ENCODE measurements at places on chromosomes 2 and 18.

DNA sequence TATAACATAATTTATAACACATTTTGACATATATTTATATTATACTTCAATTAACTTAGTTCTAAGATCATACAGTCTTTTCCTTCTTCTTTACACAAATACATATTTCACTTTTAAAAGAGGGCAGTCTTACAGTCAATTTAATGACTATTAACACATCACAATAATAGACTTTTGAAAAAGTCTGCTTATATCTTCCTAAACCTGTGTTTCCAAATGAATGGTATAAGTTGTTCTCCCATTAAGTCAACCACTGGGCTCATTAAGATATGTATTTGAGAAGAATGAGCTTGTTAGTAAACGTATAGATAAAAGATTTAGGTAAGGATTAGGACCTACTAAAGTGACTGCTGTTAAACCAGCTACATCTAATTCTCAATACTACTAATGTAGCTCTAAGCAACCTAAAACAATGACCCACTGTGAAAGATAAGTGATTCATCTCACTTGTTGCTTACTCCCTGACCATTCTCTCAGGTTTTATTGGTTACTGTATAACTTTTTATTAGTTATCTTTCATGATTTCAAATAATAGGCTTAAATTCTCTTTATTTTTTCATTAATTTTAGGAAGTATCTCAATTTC, 27.0 kb downstream of the SLC40A1 start:
- no peak for DNase-seq

DNA sequence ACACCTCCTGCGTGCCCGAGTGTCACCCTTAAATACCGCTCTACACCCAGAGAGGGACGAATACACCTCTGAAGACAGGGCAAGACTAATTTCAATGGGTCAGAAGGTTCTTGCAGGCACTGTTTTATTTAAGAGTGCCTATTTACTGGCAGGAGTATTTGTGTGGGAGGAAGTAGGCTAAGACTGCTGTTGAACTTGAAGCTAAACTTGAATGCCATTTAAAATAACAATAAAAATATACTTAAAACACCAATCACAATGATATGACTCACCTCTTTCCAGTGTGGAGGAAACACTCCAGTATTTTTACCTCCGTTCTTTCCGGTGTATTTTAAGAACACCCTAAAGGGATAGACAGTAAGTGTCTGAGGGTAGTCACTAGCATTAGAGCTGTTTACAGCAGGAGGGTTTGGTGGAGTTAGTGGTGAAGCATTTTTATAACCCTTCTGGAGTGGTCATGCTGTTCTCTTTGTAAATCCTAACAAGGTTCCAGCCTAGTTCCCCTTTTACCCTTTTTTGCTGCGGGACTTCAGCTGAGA, 9.6 kb upstream of the HOXD1 start:
- DNase-seq: no peak

GRCh38 chr2:105777506-105778055, 32.9 kb downstream of the NCK2 start:
- DNase-seq: no peak

- no peak for DNase-seq
Observed at GRCh38 chr2:200635251-200635650, 49.4 kb downstream of the AOX1 start.

GRCh38 chr2:17877811-17878280, 621 bp upstream of the KCNS3 start:
- DNase-seq: peak; percentile 17

DNA sequence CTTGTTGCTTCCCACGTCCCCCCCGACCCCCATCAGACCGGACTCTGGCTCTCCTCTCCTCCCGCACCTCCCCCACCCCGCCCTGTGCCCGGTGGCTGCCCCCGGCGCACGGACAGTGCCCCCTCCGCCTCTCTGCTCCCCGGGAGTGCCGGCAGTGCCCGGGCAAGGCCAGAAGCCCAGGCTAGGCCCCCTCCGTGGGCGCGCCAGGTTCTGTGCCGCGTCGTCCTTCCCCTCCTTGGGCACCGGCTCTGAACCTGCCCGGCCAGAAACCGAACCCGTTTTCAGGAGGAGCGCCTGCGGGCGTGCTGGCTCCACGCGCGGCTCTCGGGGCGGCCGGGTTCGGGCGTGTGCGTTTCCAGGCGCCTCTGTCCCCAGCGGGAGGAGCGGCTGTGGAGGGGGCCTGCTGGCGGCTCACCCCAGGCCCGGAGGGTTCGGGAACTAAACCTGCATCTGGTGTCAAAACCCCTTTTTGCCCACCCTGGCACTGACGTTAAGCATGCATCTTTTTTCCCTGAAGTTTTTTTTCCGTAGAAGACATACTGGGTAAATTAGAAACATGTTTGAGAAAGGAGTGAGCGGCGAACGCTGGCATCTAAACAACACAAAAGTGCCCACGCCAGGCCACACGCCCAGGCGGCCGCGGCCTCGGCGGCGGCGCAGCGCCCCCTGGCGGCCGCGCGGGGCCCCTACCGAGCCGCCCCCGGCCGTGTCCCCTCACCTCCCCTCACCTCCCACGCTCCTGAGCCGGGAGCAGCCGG, 123.9 kb upstream of the SLC1A4 start:
- peak; percentile 69 for DNase-seq

GRCh38 chr18:3916082-3916481, 466.1 kb downstream of the TGIF1 start:
- DNase-seq: no peak

- DNase-seq: no peak
Observed at GRCh38 chr18:3135536-3135935, 84.2 kb downstream of the MYOM1 start.

- no peak for DNase-seq
Observed at GRCh38 chr2:142533177-142533576, 344.3 kb upstream of the KYNU start.

GRCh38 chr18:35029770-35030169, 11.4 kb upstream of the MAPRE2 start:
- peak; percentile 54 for DNase-seq

DNA sequence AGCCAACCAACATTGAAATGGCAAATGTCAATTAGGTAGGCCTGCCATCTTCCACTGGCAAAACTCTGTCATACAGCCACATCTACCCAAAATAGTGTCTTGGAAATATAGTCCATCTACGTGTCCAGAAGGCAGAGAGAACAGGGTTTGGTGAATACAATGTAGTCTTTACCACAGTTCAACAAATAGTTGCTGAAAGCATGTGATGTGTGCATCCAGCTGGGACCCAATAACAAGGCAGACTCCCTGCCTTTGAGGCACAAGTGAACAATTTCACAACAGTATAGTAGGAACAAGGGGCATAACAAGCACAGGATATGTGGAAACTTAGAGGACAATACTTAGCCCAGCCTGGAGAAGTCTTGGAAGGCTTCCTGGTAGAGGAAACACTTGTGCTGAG, 72.6 kb downstream of the EVA1A start:
- no peak for DNase-seq

DNA sequence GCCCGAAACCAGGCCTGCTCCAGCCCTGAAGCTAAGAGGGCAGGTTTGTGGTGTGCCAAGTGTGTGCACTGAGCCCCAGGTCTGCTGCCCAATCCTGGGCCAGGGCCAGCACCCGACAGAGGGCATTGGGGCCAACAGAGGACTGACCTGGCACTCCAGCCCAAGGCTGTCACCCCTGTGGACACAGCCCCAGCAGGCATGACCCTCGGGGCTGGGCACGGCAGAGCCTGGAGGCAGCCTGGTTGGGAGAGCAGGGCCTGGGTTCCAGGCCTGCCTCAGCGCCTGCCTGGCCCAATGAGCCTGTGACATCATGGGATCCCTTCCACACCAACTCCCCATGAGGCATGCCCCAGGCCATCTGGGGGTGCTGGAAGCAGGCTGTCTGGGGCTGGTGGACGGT, 10.8 kb upstream of the SNED1 start:
- no peak for DNase-seq

DNA sequence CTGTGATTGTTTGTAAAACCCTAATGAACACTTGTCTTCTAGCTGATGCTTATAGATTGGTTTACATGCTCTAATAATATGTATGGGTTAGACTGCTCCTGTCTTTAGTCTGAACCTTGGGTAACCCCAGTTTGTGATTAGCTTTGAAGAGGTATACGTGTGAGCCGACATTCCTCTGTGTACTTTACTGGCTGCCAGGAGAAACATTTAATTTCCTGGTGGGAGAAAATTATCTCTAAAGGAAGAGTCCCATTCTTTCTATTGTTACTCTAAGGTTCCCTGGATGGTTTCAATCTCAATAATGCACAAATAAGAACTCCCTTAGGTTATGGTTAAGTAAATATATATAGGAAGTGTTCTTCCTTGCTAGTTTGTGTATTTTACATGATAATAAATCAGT, 143.6 kb upstream of the ZSWIM2 start:
- no peak for DNase-seq

- DNase-seq: peak; percentile 78
Observed at GRCh38 chr2:26144953-26145680, 27.8 kb upstream of the GAREM2 start.

GRCh38 chr2:195602687-195603086, 54.3 kb upstream of the SLC39A10 start:
- no peak for DNase-seq

- no peak for DNase-seq
Observed at GRCh38 chr2:218282173-218282991, 9.9 kb downstream of the TMBIM1 start.

- no peak for DNase-seq
Observed at GRCh38 chr2:98768384-98769113, 37.6 kb upstream of the MGAT4A start.

Data from GM12865 (cell line).